Psoas muscle (tissue), 8 donors: ENCODE measurements at places on chromosomes 2 and 18. TPM values are rescaled to one million over a fixed set of nuclear protein-coding genes. Genes with fewer than 3 reads are reported as not detected.

The HOXD13 gene
- polyA plus RNA-seq, result not detected

The ARHGEF33 gene
- polyA plus RNA-seq, result 0.03 TPM

The CSRNP3 gene
- polyA plus RNA-seq, result 0.04 TPM

The CFAP221 gene
- polyA plus RNA-seq, result not detected

The APCDD1 gene
- polyA plus RNA-seq, result 6.3 TPM

The DQX1 gene
- polyA plus RNA-seq, result 0.27 TPM

The CCDC142 gene
- 8.7 TPM for polyA plus RNA-seq

The UGP2 gene
- polyA plus RNA-seq, result 391 TPM

The TCF23 gene
- 0.06 TPM for polyA plus RNA-seq

The LDLRAD4 gene
- polyA plus RNA-seq, result 1.8 TPM

The ANKRD30BL gene
- polyA plus RNA-seq, result not detected

The RGPD4 gene
- under 0.01 TPM for polyA plus RNA-seq

The ERBB4 gene
- 0.44 TPM for polyA plus RNA-seq

The SERPINB4 gene
- 0.04 TPM for polyA plus RNA-seq

The PRKAG3 gene
- 60.2 TPM for polyA plus RNA-seq

The NCKAP5 gene
- polyA plus RNA-seq, result 0.03 TPM

The ITPRIPL1 gene
- polyA plus RNA-seq, result 0.38 TPM

The ABCG5 gene
- 0.08 TPM for polyA plus RNA-seq

The STPG4 gene
- polyA plus RNA-seq, result not detected

The TMEM37 gene
- polyA plus RNA-seq, result 0.90 TPM

The FBXO36 gene
- polyA plus RNA-seq, result 0.60 TPM

The GCG gene
- polyA plus RNA-seq, result 0.23 TPM

The TXNDC2 gene
- 0.04 TPM for polyA plus RNA-seq

The CD28 gene
- polyA plus RNA-seq, result 0.01 TPM
